Esophagus muscularis mucosa (tissue), 4 donors: ENCODE measurements at places on chromosomes 13 and 19. TPM values are rescaled to one million over a fixed set of nuclear protein-coding genes. Genes with fewer than 3 reads are reported as not detected.

LHB gene
- not detected for total RNA-seq

DNA sequence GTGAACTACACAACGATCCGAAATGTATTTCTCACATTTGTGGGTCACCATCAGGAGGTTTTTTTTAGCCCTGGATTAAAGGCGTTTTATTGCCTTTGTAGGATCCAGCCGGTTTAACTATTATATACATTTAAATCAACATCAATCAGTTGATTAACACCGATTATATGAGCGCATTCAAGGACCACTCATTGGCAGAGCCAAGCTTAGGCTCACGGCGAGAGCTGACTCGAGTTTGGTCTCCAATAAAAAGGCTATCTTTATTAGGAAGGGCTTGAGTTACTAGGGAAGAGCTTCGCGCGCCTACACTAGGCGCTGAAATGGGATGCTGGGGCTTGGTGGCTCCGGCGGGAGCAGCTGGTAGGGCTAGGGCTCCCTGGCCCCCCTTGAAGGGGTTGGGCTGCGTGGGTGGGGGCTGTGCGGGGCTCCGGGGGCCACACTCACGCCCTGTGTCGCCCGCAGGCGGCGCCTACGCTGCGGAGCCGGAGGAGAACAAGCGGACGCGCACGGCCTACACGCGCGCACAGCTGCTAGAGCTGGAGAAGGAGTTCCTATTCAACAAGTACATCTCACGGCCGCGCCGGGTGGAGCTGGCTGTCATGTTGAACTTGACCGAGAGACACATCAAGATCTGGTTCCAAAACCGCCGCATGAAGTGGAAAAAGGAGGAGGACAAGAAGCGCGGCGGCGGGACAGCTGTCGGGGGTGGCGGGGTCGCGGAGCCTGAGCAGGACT is 4.2 kb downstream of the PDX1 start:
- H3K27ac ChIP-seq = no peak overlapping the region
- no peaks in the 10 kb centered on the region for H3K36me3 ChIP-seq
- peaks cover 80% of the 10 kb centered on the region for H3K4me1 ChIP-seq
- peaks cover 100% of the 10 kb centered on the region for H3K27me3 ChIP-seq
- DNase-seq = no peak
- no peak overlapping the region for H3K4me3 ChIP-seq

DNA sequence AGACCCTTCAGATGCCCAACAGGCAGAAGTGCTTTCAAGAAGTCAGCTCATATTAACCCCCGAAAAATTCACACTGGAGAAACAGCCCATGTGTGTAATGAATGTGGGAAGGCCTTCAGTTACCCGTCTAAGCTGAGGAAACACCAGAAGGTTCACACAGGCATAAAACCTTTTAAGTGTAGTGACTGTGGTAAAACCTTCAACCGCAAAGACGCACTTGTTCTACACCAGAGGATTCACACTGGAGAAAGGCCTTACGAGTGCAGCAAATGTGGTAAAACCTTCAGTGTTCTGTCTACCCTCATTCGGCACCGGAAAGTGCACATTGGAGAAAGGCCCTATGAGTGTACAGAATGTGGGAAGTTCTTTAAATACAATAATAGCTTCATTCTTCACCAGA is 8.6 kb downstream of the ZNF584 start:
- H3K36me3 ChIP-seq = peaks cover 62% of the 10 kb centered on the region
- no peaks in the 10 kb centered on the region for H3K27me3 ChIP-seq
- H3K27ac ChIP-seq = no peak overlapping the region

UPK1A gene
- total RNA-seq = not detected

DNA sequence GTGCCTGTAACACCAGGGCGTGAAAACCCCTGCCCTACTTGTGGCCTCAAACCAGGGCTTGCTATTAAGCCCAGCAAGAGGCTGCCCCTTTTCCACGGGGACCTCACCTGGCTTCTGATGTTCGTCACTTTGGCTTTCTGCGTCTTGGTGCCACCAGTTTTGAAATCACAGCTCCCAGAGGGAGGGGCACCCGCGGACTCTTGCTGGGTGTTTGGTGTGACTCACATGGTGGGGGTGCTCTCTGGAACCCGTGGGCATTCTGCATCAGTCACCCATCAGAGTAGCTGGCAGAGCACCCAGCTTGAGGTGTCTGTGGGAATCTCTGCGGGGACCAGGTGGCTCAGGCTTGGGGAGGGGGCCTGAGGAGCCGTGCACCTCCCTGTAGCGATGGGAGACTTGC is 19.2 kb downstream of the SIPA1L3 start:
- no peak overlapping the region for H3K27ac ChIP-seq
- DNase-seq = no peak
- H3K4me1 ChIP-seq = no peaks in the 10 kb centered on the region
- no peaks in the 10 kb centered on the region for H3K27me3 ChIP-seq
- no peaks in the 10 kb centered on the region for H3K36me3 ChIP-seq
- no peak overlapping the region for H3K4me3 ChIP-seq

GRCh38 chr19:55390461-55390880 is 4.7 kb downstream of the RPL28 start:
- H3K36me3 ChIP-seq = peaks cover 8% of the 10 kb centered on the region
- no peak for DNase-seq
- no peak overlapping the region for H3K4me3 ChIP-seq
- no peaks in the 10 kb centered on the region for H3K27me3 ChIP-seq

GRCh38 chr19:42655748-42656147 is 61.0 kb upstream of the CEACAM8 start:
- H3K4me1 ChIP-seq = no peaks in the 10 kb centered on the region
- H3K36me3 ChIP-seq = no peaks in the 10 kb centered on the region
- H3K27me3 ChIP-seq = no peaks in the 10 kb centered on the region
- no peak overlapping the region for H3K4me3 ChIP-seq
- DNase-seq = no peak

DNA sequence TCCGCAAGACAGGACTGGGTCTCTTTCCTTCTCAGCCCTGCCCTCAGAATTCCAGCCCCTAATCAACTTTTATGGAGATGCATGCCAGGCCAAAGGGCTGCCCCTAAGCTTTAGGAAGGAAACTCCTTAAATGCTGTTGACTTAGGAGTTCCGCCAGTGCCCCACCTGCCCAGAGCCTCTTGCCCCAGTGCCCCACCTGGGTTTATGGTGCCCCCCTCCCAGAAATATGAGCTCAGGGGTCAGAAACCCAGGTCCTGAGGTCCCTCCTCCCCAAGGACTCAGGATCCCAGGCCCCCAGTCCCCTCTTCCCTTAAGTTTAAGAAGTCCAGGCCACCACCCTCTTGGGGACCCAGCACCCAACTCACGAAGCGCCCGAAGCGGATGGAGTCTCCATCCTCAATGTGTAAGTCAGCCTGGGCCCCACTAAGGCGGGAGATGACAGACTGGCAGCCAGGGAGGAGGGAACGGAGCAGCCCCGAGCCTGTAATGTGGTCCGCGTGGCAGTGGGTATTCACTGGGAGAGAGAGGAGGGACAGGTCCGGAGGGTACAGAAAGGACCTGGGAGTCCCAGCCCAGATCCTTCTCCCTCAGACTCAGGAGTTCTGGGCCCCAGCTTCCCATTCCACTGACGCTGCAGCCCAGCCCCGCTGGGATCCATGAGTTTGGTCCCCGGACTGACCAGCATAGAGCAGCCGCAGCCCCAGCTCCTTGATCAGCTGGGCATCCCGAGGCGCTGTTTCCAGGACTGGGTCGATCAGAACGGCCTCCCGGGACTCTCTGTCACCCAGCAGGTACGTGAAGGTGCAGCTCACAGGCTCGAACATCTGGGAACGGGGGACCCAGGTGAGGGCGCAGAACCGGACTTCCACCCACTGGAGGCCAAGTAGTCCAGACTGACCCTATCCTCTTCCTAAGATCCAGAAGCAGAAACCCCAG is 897 bp downstream of the ETHE1 start:
- peak overlapping the region; percentile 86 for H3K27ac ChIP-seq
- H3K27me3 ChIP-seq = no peaks in the 10 kb centered on the region
- peaks cover 42% of the 10 kb centered on the region for H3K4me1 ChIP-seq
- peaks cover under 1% of the 10 kb centered on the region for H3K36me3 ChIP-seq
- peak overlapping the region; percentile 92 for H3K4me3 ChIP-seq
- DNase-seq = no peak

CCNE1 gene
- 4.0 TPM for total RNA-seq

UCHL3 gene
- total RNA-seq = 11.2 TPM

- H3K4me3 ChIP-seq = no peak overlapping the region
- peaks cover 14% of the 10 kb centered on the region for H3K4me1 ChIP-seq
- no peak for DNase-seq
- no peaks in the 10 kb centered on the region for H3K27me3 ChIP-seq
Observed at GRCh38 chr19:50638600-50638999, 1.1 kb downstream of the SYT3 start.
